CD4-positive, alpha-beta T cell treated with Interleukin-1 beta for 1 hour (primary cell): ENCODE measurements at places on chromosomes 4 and X.

DNA sequence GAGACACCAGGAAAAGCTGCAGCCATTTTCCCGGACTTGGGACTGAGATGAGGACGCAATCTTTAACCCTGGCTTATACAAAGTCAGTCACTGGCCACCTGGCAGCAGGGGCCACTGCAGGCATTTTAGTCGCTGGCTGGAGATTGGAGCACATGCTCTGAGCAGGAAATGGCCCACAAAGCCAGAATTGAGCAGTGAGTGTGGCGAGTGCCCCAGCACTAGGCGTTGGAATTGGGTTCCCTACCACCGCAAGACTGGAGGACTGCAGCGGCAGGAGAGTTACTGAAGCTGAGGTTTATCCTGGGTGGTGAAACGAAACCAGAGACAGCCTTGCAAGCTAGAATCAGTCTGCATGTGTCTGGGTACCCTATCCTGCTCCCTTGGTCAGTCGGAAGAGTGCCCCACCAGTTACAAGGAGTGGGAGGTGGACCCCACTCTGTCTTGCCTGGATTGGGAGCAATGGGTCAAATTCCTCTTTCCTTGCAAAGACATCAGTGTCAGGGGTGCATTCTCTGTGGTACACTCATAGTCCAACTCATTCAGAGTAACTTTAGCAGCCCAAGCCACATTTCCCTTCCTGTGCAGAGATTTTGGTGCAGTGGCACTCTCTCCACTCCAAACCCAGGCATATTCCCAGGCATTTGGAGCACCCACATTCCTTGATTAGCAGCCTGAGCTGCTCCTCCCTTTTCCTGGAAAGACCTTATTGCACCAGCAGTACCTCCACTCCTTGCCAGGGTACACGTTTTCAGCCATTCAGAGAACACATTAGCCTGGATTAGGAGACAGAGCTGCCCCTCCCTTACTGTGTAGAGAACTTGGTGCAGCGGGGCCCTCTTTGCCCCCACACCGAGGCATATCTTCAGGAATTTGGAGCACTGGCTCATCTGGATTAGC is 36.7 kb upstream of the PLK4 start:
- DNase-seq = no peak

GRCh38 chrX:1434871-1435240 is 17.9 kb downstream of the ASMTL start:
- no peak for DNase-seq

GRCh38 chr4:40848251-40848650 is 98.5 kb downstream of the NSUN7 start:
- no peak for DNase-seq

DNA sequence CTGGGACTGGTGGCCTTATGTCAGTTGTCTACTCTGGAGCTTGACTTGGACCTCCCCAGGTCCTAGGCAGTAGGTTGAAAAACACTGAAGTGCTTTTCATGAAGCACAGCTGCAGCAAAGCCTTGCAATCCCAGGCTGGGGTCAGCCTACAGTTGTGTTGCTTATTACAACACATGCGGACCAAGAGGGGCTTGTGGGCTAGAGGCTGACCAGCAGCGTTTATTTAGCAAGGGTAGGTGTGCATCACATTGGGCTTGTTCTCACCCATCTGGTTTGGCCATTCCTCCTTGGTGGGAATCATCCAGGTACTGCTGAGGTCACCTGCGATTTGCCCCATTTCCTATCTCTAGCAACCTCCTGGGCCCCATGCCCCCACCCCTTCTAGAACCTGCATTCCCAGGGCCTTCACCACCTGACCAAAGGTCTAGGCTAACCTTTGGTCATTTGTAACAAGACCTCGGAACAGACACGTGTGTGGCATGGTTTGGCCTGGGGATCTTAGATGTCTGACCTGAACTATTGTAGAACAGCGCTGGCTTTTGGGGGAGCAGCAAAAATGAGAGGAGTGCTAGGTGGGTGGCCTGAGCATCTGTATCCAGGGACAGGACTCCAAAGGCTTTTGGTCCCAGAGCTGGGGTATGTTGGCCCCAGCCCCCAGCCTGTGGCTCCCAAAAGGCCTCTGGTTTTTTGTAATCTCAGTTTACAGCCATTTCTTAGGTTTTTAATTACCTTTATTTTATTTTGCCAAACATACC is 3.0 kb downstream of the RPL10 start:
- no peak for DNase-seq

DNA sequence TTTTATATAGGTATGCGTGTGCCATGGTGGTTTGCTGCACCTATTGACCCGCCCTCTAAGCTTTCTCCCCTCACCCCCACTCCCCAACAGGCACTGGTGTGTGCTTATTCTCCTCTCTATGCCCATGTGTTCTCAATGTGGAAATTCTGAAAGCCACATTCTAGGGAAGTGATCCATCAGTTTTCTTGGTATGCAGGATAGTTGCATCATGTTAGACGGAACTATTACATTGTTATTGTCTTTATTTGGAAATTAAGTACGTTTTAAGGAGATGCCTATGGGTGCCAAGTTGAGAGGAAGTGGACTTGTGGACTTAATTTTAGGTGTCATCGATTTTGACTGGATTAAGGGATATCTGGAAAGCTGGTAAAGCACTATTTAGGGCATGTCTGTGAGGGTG is 204.6 kb downstream of the RBM46 start:
- DNase-seq = no peak

- DNase-seq = no peak
These were observed 36.8 kb upstream of the SH3RF1 start for GRCh38 chr4:169307576-169307975.

DNA sequence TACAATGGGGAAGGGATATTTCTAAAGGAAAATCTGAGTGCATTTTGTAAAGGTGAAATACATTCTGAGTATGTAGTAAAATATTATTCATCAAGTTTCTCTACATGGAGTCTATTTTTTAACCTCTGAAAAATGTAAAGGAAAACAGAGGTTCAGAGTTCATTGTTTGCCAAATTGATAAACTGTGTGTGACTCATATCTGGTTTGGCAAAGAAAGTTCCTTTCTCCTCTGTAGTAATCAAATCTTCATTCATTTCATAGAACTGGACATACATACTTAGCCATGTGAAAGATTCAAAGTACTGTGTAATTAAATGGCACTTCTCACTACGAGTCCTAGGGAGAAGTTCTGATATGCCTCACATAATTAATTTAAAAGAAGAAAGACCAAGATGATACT is 61.6 kb downstream of the HPGD start:
- no peak for DNase-seq

- peak; percentile 13 for DNase-seq
These were observed 186.0 kb downstream of the CRLF2 start for GRCh38 chrX:1026263-1027015.

- no peak for DNase-seq
These were observed 387.3 kb upstream of the TECRL start for GRCh38 chr4:64796581-64796980.

DNA sequence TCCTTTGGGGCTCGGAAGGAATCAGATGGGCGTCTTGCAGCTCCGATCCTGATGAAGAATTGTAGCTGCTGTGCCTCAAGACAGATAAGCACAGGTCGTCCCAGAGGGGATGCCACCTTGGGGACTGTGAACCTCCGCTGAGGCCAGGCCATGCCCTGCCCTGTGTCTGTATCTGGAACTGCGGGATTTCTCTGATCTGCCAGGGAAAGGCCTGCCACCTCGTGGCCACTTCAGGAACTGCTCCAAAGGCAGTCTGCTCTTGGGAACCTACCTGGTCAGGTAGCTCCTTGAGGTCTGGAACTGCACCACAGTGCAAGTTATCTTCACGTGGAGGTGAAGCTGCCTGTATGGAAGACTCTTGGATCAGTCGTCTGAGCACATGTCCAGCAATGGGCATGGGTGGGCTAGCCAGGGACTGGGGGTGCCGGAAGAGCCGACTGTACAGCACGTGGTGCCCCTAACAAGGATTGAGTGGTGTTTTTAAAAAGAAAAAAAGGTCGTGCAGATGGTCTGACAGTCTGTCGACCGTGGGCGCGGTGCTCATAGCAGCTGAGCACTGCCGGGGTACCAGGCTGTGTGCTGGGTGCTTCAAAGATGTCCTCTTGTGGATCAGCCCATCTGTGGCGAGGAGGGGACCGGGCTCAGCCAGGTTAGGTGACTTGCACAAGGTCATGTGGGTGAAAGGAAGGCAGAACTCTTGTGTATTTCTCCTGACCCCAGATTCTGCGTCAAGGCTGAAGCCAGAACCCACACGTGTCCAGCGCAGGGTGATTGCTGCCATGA is 3.1 kb upstream of the GRPEL1 start:
- peak; percentile 85 for DNase-seq

DNA sequence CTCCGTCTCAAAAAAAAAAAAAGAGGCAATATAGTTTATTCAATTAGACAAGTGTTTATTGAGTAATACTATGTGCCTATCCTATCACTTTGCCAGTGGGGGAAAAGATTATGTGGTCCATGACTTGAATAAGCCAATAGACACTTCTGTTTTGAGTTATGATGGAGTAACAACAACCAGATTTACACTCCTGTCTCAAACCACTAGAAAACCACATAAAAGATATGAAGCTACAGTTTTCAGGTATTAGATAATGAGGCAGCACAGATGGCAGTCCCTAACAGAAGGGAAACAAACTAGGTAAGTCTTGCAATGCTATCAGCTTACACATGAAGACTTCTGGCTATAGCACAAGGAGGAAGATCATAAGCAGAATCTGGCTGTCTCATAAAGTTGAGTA is 22.5 kb downstream of the NFXL1 start:
- DNase-seq = no peak

- DNase-seq = no peak
These were observed 1715.2 kb upstream of the TENM3 start for GRCh38 chr4:180528003-180528402.

DNA sequence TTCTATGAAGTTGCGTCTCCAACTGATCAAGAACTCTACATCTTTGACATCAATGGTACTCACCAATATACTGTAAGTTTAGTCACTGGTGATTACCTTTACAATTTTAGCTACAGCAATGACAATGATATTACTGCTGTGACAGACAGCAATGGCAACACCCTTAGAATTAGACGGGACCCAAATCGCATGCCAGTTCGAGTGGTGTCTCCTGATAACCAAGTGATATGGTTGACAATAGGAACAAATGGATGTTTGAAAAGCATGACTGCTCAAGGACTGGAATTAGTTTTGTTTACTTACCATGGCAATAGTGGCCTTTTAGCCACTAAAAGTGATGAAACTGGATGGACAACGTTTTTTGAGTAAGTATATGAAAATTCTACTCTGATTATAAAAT is 162.3 kb downstream of the DCTD start:
- DNase-seq = no peak

DNA sequence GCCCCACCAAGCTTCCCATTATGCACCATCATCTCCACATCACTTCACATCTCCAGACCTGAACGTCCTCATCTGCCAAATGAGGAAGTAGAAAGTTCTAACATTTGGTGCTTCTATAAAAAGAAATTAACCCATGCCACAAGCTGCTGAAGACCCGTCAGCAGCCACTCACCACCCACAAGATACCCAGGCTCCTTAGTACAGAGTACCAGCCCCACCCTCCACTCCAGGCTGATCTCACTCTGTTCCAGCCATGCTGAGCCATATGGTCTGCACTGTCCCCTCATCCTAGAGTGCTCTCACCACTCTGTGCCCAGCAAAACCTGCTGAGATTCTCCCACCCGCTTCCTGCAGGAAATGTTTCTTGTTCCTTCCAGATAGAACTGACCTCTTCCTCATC is 240.8 kb upstream of the PPARGC1A start:
- no peak for DNase-seq

- DNase-seq = no peak
These were observed 233.4 kb upstream of the STK26 start for GRCh38 chrX:131789664-131790063.

DNA sequence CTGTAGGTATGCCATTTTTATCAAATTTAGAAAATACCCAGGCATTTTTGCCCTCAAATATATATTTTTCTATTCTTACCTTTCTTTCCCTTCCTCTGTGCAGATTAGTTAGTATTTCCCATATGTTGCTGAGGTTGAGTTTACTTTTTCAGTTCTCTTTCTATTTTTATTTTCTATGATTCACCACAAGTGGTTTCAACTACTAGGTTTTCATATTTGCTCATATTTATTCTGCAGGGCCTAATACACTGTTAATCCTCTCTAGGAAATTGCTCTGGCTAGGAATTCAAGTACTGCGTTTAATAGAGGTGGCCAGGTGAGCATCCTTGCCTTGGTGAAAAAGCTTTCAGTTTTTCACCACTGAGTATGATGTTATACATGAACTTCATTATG is 1535.3 kb upstream of the PCDH10 start:
- no peak for DNase-seq

GRCh38 chr4:118969359-118969758 is 80.7 kb downstream of the SYNPO2 start:
- no peak for DNase-seq

GRCh38 chrX:100413229-100413628 is 3.2 kb upstream of the PCDH19 start:
- no peak for DNase-seq

DNA sequence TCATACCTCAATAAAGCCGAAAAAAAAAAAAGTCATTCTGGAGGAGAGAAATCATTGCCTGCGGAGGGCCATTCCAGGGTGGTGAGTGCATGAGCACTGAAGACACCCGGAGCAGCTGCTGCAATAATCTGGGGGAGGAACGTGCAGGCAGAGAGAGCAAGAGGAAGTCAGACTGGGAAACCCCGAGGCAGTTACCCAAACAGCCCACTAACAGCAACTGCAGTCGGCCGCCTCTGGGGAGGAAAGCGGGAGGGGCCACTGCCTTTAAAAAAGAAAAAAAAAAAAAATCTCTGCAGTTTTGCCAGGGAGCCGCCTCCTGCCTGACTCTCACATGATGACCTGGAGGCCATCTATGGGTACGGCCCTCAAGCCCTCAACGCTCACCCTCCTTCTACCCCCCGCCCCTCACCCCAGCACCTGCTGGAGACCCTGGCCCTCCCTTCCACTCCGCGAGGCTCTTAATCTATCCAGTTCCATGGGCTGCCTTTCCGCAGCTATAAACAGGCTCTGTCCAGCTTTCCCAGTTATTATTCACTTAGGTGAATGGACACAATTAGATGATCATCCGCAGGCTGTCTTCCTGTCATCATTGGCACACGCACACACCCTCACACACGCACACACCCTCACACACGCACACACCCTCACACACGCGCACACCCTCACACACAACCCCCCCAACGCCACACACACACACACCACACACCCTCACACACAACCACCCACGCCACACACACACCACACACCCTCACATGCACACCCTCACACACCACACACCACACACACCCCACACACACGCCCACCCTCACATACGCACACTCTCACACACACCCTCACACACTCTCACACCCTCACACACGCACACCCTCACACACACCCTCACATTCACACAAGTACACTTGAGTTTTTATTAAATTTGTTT is 3.4 kb upstream of the AVPR2 start:
- peak; percentile 68 for DNase-seq

GRCh38 chr4:89829470-89830138 is 7.4 kb downstream of the SNCA start:
- DNase-seq = peak; percentile 64
